Chondrocyte (in vitro differentiated cells): ENCODE measurements at places on chromosomes 11 and 22. TPM values are rescaled to one million over a fixed set of nuclear protein-coding genes. Genes with fewer than 3 reads are reported as not detected.

DNA sequence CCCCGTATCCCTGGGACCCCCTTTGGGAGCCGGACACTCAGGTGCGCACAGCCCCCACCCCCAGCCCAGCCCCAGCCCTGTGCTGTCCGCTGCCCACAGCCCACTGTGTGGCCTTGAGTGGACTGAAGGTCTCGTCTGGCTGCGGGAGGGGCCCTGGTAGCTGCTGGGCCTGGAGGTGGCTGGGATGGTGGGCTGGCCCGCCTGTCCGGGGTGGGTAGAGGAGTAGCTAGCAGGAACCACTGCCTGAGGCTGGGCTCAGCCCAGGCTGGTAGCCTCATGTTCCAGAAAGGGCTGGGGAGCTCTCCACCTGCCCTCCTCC lies 4.6 kb upstream of the MUC6 start:
- DNase-seq, result no peak

ME3 gene
- 10.8 to 14.6 TPM (median 14.2 TPM) in 3 replicates for total RNA-seq

LRP4 gene
- 7.0 to 14.8 TPM (median 7.1 TPM) in 3 replicates for total RNA-seq

OR51A7 gene
- total RNA-seq, result not detected in 3 replicates

GRCh38 chr22:48702573-48703264 lies 1125.0 kb downstream of the BRD1 start:
- no peak for DNase-seq

DNA sequence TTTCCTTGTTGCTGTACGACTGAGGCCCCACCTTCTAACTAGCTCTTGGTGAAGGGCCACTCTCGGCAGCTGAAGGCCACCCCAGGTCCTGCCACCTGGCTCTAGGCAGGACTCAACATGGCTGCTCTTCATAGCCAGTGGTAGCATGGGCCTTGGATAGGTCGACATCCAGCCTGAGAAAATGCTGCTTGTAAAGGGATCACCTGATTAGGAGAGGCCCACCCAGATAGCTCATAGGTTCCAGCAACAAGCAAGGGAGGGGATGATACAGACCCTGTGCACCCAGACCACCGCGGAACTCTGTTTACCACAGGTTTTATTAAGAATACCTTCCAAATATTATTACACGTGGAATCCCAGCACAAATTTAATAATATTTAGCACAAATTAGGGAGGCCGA lies 341.4 kb downstream of the BRD1 start:
- no peak for DNase-seq

DNA sequence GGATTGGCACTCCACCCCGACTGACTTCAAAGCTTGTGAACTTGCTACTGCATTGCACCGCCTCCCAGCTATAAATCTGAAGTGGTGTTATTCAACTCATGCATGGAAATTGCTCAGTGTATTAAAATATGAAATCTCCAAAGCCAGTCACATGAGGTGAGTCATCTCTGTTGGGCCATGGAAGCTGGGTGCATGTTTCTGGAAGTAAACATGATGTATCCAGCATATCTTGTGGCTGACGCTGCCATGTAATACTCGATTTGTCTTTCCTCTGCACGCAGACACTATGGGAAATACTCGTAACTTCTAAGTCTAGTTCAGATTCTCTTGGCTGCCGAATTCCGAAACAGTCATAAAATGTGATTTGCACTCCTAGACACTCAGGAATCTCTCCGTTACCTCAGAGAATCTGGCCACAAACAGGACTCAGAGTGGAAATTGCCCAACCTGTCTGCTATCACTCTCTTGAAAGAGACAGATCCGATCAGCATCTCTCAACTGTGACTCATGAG lies 154.9 kb upstream of the MPPED2 start:
- no peak for DNase-seq

OR52I1 gene
- not detected in 3 replicates for total RNA-seq

GRCh38 chr11:96267496-96268032 lies 75.4 kb downstream of the MAML2 start:
- DNase-seq, result no peak

ABCC8 gene
- total RNA-seq, result not detected in 3 replicates

GRCh38 chr11:129295746-129296145 lies 79.9 kb upstream of the BARX2 start:
- no peak for DNase-seq
